ENCODE measurements at places on chromosomes 5 and 9.

- DNase-seq, result no peak
These were observed 35.5 kb upstream of the CREBRF start for GRCh38 chr5:173020643-173021042.

GRCh38 chr5:172459783-172460165, 5.4 kb upstream of the SH3PXD2B start:
- no peak for DNase-seq

- no peak for DNase-seq
These were observed 1012.5 kb upstream of the SEMA6A start for GRCh38 chr5:117587111-117587510.

DNA sequence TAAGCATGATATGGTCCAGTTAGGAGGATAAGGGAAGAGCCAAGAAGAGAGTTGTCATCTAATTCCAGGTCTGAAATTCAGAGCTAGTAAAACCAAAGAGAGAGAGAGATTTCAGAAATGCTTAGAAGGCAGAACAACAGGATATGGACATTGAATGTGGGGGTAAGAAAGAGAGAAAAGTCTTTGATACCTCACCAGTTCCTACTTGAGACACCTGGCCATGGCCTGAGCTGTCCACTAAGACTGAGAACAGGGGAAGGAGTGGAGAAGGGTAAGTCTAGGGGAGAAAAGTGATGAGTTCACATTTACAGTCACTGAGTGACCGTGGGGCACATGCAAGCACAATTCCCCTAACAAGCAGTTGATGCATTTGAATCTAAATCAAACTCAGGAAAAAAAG, 35.5 kb downstream of the TIMD4 start:
- DNase-seq, result no peak

DNA sequence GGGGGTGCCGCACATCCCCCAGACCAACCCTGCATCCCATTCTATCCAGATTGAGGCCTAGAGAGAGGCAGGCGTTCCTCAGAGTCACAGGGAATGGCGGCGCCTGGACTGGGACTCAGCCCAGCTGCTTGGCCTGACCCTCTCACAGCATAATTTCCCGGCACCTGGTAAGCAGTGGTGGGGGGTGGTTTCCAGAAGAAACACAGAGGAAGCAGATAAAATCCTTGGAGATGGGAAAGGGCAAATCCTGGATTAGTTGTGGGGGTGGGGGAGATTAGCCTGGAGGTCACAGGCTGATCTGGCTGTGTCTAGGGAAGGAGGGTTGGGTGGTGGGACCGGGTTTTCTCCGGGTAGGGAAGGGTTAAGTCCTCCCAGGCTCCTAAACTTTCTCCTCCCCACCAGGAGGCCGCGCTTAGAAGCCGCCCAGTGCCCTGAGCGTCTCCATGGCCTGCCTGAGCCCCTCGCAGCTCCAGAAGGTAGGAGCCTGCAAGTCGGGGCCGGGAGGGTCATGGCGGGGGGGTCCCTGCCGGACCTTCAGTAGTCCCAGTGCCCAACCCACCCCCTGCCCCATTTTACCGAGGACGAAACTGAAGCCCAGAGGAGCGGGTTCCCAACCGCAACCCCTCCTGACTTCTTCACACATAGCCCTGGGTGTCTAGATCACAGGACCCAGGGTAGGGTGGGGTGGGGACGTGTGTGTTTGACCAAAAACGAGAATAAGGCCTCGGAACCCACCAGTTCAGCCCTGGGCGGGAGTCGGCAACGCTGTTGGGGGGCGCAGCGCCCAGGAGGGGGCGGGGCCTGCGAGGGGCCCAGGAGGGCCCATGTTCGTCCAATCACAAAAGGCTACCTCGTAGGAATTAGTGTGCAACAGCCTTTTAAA, 1.3 kb downstream of the PHYHD1 start:
- peak; percentile 33 for DNase-seq

- peak; percentile 49 for DNase-seq
These were observed 539 bp downstream of the ARRDC3 start for GRCh38 chr5:91382530-91383026.

DNA sequence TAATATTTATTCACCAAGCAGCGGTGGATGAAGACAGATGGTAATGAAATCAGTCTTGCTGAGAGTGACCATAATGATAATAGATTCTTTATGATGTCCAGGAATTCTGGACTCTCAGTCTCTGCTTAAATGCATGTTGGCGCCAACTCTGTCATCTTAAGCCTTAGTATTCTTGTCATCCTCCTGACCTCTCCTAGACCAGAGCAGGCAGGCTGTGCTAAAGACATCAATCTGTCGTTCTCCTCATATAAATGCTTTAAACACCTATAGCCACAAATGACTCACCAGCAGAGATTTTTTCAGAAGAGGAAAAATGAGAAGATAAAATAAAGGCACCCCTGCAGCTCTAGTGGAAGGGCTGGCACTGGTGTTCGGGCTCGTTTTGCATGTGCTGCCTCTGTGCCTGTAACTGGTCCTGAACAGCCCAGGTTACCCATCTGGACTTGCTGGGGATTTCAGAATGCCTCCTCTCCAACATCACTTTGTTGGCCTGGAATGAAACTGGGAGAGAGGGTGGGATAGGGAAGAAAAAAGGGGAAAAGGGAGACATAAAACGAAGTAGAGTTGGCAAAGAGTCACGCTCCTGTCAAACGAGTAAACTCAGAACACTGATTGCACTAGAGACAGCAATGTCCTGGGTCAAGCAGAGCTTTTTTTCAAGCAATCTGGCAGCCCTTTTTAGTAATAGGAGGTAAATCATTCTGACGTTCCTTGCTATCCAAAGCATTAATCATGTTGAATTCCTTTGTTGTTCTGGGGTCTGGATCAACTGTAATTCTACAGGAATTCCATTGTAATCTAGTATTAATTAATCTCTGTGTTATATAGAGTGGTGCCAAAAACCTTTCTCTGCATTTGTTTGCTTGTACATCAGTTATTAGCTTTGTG, 195.5 kb upstream of the CLINT1 start:
- no peak for DNase-seq

GRCh38 chr5:84255315-84255714, 129.4 kb downstream of the EDIL3 start:
- peak; percentile 4 for DNase-seq

DNA sequence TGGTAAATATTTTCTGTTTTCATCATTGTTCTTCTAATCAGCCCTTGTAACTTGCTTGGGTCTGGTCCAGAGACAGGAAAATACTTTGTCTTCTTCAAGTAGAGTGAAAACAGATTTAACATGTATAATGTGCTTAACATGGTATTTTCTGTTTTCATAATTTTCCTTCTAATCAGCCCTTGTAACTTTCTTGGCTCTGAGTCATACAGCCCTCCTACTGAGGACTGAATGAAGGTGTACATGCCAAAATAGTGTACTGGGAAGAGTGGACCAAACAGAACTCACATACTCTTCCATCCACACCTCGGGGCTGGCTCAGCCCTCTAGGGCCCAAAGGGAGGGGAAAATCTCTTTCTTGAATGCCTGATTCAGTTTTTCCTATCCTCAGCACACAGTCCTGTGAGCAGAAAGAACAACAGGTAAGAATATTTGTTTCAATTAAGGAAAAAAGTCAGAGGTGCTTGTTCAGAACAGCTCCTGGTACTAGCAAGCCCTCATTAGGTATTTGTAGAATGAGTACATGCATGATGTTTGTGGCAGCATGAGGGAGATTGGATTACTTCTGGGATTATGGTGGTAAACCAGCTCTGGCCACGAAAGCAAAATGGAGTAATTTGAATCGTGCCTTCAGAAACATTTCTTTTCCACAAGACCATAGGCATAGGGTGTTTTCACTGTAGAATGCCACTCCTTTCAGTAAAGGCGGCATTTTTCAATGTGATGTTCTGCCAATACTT, 24.2 kb upstream of the MACIR start:
- DNase-seq, result no peak

DNA sequence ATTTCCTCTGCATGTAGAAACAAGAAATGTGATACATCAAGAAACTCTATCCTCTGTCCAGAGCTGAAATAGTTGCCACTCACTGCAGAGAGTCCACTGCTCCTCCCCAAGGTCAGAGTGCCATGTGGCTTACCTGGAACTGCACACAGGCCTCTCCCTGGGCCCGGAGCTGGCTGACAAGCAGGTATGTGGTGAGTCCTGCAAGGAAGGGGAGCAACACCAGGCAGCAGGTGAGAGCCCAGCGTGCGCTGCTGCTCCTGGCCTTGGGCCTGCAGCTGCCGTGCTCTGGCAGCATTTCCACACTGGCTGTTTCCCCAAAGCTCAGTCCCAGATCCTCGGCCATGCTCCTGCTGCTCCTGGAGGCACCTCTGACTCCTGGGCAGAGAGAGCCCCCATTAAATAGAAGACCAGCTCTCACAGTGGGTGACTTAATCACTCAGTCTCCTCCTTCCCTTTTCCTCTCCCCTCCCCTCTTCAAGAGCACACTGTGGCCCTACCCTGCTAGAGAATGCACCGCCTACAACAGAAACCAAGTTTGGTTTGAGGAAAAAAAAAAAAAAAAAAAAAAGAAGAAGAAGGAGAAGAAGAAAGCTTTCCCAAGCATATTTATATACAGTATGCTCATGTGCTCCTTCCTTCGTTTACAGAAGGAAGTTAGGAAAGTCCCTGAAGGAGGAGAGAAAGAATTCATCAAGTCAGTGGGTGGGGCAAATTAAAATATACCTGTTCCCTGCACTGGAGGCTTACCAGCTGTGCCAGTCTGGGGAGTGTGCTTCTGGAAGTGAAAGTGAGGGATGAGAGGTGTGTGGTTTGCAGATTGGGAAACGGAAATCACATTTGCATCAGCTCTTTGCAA, at the start of gene TNFSF15:
Gene TNFSF15 (minus strand): TSS at position 370 of the 856 bp plus-strand sequence. CDS start 27 bp downstream, at position 343.
- DNase-seq, result peak; percentile 84

DNA sequence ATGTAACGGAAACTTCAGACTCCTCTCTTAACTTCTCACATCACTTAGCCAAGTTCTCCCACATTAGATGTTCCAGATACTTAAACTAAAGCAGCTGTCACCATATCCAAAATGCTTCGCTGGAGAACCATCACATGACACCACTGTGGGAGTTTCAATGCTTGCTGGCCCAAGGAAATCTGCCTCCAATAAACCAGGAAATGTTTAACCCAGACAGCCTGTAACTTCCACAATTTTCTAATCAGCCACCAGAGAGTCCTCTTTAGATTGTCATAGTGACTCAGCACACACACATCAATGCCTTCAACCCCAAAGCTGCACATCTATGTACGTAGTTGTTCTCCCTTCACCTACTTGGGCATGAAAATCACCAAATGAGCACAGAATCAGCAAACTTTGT, 118.7 kb downstream of the LPAR1 start:
- no peak for DNase-seq

- DNase-seq, result no peak
These were observed 367.9 kb upstream of the GRAMD2B start for GRCh38 chr5:126055348-126055729.

DNA sequence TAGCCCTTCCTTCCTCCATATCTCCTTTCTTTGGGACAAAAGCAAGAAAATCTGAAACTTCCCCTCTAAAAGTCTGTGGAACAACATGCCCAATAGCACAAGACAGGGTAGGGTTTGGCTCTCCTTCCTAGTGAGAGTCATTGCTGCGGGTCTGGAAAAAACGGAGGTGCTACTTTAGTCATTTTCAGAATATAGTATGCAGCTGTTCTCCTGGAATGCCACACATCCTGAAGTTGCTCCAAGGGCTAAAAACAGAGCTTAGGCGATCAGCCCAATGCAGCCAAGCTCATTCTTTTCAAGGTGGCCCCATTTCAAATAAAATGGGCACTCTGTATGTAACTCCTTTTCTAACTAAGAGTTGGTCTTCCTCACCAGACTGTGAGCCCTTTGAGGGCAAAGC, 39.5 kb upstream of the MYOT start:
- no peak for DNase-seq

DNA sequence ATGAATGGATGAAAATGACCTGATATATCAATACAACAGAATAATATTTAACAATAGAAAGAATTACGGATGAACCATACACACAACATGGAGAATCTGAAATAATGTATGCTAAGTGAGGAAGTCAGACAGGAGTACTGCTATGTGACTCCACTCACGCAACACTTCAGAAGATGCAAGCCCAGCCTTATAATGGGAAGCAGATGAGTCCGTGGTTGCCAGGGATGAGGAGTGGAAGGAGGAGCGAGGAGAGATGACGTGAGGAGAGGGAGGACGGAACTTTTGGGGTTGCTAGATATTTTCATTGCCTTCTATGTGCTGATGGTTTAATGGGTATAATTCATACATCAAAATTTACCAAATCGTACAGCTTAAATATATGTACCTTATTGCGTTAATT, 55.4 kb upstream of the ERCC6L2 start:
- no peak for DNase-seq

DNA sequence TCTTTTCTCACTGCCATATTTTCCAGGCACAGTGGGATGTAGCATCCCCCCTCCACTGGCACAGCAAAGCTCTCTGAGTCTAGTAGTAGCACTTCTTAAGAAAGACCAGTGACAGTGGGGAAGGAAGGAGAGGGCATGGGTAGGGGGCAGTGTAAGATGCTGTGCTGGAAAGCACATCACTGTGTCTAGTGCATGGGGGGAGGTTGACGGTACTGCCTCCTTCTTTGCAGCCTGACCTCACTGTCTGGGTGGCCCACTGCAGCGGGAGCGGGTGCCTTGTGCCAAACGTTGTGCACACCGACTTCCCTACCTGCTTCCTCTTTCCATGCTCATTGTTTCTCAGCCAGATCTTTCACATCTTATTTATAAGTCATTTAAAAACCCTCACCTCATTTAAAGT, 91.8 kb downstream of the PDE8B start:
- no peak for DNase-seq

DNA sequence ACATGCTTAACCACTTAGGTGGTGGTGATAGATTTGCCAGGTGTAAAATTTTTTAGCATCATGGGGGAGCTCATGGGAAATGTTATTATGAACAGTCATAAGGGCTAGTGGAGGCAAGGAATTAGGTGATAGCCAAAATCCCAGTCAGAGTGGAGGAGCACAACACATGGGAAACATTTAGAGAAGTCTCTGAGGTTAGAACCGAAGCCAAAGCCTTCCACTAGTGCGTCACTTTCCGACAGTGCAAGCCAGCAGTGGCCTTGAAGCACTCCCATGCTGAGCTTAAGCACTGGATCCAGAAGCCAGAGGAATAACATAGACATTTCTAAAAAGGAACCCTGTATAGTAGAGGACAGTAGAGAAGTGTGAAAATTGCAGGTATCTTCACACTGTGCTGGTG, 101.5 kb upstream of the SNX2 start:
- no peak for DNase-seq

DNA sequence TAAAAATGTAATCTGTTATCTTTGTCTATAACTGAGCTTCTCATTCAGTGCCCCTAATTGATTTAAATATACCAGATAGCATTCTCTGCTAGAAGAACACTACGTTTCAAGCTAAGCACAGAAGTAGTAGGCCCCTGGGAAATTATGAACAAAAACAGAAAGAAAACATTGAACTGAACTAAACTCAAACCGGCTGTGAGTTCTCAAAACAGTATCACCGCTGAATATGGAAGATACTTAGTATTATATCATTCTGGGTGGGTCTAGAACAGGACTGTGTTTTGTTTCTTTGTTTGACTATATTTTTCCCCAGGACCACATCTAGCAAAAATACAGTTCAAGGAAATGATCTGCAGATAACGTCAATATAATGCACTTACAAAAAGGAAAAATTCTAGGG, 95.1 kb upstream of the HMHB1 start:
- no peak for DNase-seq

- DNase-seq, result no peak
These were observed 245.0 kb downstream of the PSAT1 start for GRCh38 chr9:78541868-78542443.

GRCh38 chr9:75814667-75815066, 75.8 kb upstream of the PCSK5 start:
- no peak for DNase-seq
